ENCODE measurements at places on chromosomes 3 and 15. TPM values are rescaled to one million over a fixed set of nuclear protein-coding genes. Genes with fewer than 3 reads are reported as not detected.

- H3K4me3 ChIP-seq = no peak overlapping the region
- peaks cover 8% of the 10 kb centered on the region for H3K4me1 ChIP-seq
- no peaks in the 10 kb centered on the region for H3K36me3 ChIP-seq
- H3K27me3 ChIP-seq = no peaks in the 10 kb centered on the region
Measured at GRCh38 chr3:72319194-72320094, 528.8 kb downstream of the SHQ1 start.

- H3K27ac ChIP-seq = no peak overlapping the region
- DNase-seq = peak; percentile 25
- no peaks in the 10 kb centered on the region for H3K36me3 ChIP-seq
Measured at GRCh38 chr3:69747511-69748258, 8.4 kb downstream of the MITF start.

The LYSMD2 gene
- polyA plus RNA-seq = 30.1 TPM

The GPR149 gene
- polyA plus RNA-seq = 0.02 TPM

The CHL1 gene
- 1.5 TPM for polyA plus RNA-seq
